Brain pericyte (primary cell): ENCODE measurements at places on chromosomes 6 and 20.

DNA sequence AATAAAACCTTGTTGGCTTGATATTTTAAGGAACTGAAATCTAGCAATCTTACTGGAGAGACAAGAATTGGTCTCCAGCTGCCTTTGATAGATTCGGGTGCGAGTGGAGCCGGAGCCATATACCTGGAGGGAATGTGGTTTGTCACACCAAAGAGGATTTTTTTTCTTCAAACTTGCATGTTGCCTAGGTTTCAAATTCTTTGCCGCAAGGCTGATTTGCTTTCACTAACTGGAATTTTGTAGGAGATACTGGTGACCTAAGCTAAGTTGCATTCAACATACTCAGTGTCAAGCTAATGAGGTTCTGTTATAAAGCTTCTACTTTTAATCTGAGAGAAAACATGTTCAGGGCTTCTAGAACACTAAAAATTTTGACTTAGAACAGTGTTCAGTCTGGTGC, 39.7 kb upstream of the ASIP start:
- no peak for DNase-seq

DNA sequence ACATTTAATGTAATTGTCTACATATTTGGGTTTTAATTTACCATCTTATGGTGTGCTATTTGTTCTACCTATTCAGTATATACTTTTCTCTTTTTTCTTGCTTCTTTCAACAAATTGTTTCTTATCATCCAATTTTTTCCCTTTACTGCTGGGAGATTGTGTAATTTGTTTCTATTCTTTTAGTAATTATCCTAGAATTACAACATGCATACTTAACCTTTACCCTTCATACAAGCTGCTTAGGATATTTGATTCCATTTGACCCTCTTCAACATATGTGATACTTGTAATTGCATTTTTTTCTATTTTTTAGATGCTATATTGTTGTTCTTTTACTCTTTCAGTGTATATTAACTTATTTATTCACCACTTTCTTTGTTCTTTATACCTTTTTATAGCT, 15.1 kb upstream of the TBPL1 start:
- DNase-seq = no peak

DNA sequence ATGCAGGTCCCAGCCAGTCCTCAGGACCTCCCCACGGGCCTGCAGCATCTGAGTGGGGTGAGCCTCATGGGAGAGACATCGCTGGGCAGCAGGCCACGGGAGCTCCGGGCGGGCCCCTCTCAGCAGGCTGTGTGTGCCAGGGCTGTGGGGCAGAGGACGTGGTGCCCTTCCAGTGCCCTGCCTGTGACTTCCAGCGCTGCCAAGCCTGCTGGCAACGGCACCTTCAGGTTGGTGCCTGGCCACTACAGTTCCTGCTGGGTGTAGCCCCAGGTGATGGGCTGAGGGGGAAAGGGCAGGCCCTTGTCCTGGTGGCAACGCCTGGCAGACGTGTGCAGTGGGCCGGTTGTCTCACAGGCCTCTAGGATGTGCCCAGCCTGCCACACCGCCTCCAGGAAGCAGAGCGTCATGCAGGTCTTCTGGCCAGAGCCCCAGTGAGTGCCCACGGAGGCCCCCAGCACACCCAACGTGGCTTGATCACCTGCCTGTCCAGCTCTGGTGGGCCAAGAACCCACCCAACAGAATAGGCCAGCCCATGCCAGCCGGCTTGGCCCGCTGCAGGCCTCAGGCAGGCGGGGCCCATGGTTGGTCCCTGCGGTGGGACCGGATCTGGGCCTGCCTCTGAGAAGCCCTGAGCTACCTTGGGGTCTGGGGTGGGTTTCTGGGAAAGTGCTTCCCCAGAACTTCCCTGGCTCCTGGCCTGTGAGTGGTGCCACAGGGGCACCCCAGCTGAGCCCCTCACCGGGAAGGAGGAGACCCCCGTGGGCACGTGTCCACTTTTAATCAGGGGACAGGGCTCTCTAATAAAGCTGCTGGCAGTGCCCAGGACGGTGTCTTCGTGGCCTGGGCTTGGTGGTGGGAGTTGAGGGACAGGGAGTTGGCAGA, 787 bp upstream of the TNFRSF6B start:
- no peak for DNase-seq

DNA sequence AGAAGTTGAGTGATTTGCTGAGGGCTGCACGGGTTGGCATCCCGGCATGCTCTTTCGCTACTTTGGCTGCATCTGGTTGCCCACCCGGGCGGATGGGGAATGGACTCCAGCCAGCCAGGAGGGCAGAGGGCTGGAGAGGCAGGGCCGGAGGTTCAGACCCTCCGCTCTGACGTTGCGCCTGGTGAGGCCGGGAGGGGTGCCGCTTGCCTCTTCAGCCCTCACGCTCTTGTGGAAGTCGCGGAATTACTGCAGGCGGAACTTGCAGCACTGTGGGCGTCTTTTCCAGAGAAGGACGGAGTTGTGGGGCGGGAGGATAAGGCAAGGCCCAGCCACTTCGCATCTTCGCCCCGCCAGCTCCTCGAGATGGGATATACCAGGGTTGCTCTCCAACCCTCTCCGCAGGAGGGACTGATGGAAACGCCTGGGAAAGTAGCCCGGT, 656 bp downstream of the RTEL1 start:
- no peak for DNase-seq
